ENCODE measurements at places on chromosomes 6 and 20. TPM values are rescaled to one million over a fixed set of nuclear protein-coding genes. Genes with fewer than 3 reads are reported as not detected.

Gene ANKRD6
- 11.5 TPM for total RNA-seq

Gene AVP
- total RNA-seq, result not detected

Gene ENTPD6
- 50.7 TPM for total RNA-seq

Gene MCHR2
- total RNA-seq, result not detected

- no peaks in the 10 kb centered on the region for H3K36me3 ChIP-seq
- DNase-seq, result no peak
- H3K27ac ChIP-seq, result no peak overlapping the region
Measured at GRCh38 chr6:33977606-33978411, 168.1 kb downstream of the GRM4 start.

DNA sequence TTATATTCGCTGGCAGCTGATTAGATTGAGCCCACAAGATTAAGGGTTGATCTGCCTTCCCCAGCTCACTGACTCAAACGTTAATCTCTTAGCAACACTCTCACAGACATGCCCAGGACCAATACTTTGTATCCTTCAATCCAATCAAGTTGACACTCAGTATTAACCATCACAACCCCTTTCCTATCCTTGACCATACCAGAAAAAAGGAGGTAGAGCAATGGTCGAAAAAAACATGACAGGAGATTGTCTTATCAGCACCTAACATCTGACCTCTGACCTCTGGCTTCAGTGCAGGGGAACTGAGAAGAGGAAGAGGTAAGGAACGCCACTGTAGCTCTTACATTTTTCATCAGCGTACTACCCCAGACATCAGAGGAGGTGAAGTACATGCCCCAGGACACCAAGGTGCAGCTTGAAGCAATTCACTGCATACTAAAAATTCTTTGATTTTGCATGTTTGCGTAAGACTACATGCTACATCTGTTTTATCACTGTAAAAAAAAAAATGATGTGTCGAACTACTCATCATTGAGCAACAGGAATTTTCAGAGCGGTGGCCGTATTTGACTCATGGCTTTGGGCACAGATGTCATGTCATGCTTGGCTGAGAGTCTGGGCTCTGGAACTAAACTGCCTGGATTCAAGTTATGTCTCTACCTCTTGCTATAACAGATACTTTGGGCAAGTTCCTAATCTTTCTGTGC, 188.0 kb upstream of the TAB2 start:
- peaks cover 23% of the 10 kb centered on the region for H3K4me1 ChIP-seq
- no peaks in the 10 kb centered on the region for H3K36me3 ChIP-seq
- DNase-seq, result peak; percentile 65
- no peak overlapping the region for H3K4me3 ChIP-seq
- no peak overlapping the region for H3K27ac ChIP-seq

- no peak overlapping the region for H3K4me3 ChIP-seq
- H3K27ac ChIP-seq, result no peak overlapping the region
- H3K4me1 ChIP-seq, result no peaks in the 10 kb centered on the region
- peak; percentile 38 for DNase-seq
- H3K27me3 ChIP-seq, result no peaks in the 10 kb centered on the region
Measured at GRCh38 chr20:16689906-16690305, 39.9 kb upstream of the SNRPB2 start.

- no peak overlapping the region for H3K27ac ChIP-seq
- no peaks in the 10 kb centered on the region for H3K27me3 ChIP-seq
- no peak overlapping the region for H3K4me3 ChIP-seq
- no peak for DNase-seq
Measured at GRCh38 chr6:124494956-124495664, 467.1 kb upstream of the RNF217 start.

- H3K4me1 ChIP-seq, result peaks cover 26% of the 10 kb centered on the region
- H3K27me3 ChIP-seq, result no peaks in the 10 kb centered on the region
- peak; percentile 82 for DNase-seq
- no peaks in the 10 kb centered on the region for H3K36me3 ChIP-seq
- peak overlapping the region; percentile 92 for H3K4me3 ChIP-seq
Measured at GRCh38 chr6:13710552-13711323, 897 bp downstream of the RANBP9 start.

GRCh38 chr6:80170433-80170832, 64.0 kb downstream of the BCKDHB start:
- H3K36me3 ChIP-seq, result no peaks in the 10 kb centered on the region
- H3K4me1 ChIP-seq, result peaks cover 11% of the 10 kb centered on the region
- H3K27ac ChIP-seq, result no peak overlapping the region
- H3K27me3 ChIP-seq, result no peaks in the 10 kb centered on the region

DNA sequence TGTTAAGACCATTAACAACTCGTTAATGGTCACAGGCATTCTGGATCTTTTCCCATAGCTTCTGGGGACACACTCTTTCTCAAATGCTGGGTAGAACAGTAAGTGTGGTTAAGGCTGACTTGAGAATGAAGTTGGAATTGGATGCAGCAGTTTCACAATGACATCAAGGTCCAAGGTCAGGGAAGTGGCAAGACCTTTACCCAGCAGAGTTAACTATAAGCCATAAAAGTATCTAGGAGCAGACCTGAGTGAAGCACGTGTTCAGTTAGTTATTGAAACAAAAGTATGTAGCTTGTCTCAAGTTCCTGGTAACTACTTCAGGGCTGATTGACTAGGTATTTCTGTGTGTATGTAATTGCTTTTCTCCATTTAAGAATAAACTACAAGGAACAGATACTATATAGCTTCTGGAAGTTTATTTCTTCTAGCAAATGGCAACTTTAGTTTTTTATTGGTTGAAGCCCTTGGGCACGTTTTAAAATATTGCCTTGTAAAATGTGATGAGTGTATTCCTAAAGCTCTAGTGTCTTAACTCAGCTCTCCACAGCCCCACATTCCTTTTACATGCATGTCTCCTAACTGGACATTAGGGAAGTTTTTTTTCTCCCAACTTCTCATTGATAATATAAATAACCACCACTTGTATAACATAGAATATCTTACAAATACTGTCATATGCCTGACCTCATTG, 479.0 kb upstream of the CITED2 start:
- H3K4me3 ChIP-seq, result no peak overlapping the region
- peak overlapping the region; percentile 80 for H3K27ac ChIP-seq
- no peaks in the 10 kb centered on the region for H3K36me3 ChIP-seq
- DNase-seq, result no peak
- H3K4me1 ChIP-seq, result peaks cover 37% of the 10 kb centered on the region
- H3K27me3 ChIP-seq, result no peaks in the 10 kb centered on the region

DNA sequence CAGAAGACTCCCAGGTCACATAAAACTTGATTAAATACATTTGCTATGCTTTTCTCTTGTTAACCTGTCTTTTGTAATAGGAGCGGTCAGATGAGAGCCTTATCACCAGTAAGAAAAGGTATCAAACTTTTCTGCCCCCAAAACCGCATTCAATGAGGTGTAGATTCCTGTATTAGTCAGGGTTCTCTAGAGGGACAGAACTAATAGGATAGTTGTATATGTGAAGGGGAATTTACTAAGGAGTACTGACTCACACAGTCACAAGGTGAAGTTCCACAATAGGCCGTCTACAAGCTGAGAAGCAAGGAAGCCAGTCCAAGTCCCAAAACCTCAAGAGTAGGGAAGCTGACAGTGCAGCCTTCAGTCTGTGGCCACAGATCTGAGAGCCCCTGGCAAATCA, 32.7 kb downstream of the PTPRK start:
- no peak overlapping the region for H3K4me3 ChIP-seq
- H3K36me3 ChIP-seq, result peaks cover 7% of the 10 kb centered on the region
- H3K27me3 ChIP-seq, result no peaks in the 10 kb centered on the region
- H3K4me1 ChIP-seq, result peaks cover 19% of the 10 kb centered on the region
- no peak for DNase-seq

- H3K27me3 ChIP-seq, result no peaks in the 10 kb centered on the region
- peak; percentile 11 for DNase-seq
- peaks cover 28% of the 10 kb centered on the region for H3K4me1 ChIP-seq
- H3K27ac ChIP-seq, result peak overlapping the region; percentile 87
- no peak overlapping the region for H3K4me3 ChIP-seq
Measured at GRCh38 chr6:148221196-148221979, 121.2 kb upstream of the SASH1 start.

DNA sequence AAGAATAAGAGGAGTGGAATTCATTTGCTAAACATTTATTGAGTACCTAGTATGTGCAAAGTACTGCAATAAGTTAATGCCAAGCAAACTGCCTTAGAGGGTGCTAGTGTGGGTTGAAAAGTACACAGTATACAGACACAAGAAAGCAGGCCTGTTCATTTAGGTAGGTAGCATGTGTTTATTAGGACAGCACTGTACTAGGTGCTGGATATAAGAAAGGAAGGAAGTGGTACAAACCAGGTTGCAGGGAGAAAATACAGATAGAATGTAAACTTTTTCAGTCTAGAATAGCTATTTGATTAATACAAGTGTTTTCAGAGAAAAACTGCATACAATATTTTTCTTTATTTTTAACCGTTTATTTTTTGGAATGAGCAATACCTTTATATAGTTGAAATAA, 68.1 kb downstream of the PHF20 start:
- no peaks in the 10 kb centered on the region for H3K27me3 ChIP-seq
- peaks cover 21% of the 10 kb centered on the region for H3K36me3 ChIP-seq
- no peak for DNase-seq
- H3K27ac ChIP-seq, result no peak overlapping the region
- H3K4me3 ChIP-seq, result no peak overlapping the region

GRCh38 chr6:609905-610304, 47.0 kb downstream of the HUS1B start:
- H3K27me3 ChIP-seq, result no peaks in the 10 kb centered on the region
- no peak overlapping the region for H3K4me3 ChIP-seq
- H3K36me3 ChIP-seq, result peaks cover 15% of the 10 kb centered on the region
- DNase-seq, result no peak
